Suppressor macrophage treated with lipopolysaccharide for 4 hours (primary cell): ENCODE measurements at places on chromosomes 5 and 9.

- DNase-seq: no peak
Observed at GRCh38 chr5:13212886-13213285, 731.6 kb downstream of the DNAH5 start.

GRCh38 chr9:92735636-92736562 is 28.7 kb downstream of the BICD2 start:
- DNase-seq: no peak

GRCh38 chr9:4667681-4668080 is 1.4 kb upstream of the SPATA6L start:
- no peak for DNase-seq

DNA sequence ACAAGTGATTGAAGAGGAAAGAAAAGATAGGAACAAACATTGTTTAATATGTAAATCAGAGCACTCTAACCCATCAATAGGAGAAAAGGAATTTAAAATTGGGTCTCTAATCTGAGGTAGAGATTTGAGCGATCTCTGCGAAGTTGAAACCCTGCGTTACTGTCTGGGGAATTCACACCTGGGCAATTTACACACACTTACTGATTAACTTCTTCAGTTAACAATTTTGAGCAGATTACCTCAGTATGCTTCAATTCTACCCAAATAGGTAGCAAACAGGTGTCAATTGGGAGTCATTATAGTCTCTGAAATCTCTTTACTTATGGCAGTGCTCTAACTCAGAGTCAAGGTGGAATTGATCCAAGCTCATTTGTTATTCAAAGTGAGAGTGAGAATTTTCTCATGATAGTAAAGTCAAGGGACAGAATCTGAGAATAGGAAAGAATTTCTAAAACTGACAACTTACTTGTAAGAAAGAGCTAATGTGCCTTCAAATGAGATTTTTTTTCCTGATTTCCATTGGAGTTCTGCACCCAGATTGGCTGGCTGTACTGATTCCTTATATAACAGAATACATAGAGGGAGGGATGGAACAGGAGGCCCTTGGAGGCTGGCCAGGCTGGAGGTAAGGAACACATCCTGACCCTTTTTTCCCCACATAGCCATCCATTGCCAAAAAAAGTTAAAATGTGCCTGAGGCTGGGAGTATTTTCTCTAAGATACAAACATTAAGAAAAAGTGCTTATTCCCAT is 27.1 kb upstream of the IFNA14 start:
- DNase-seq: no peak

DNA sequence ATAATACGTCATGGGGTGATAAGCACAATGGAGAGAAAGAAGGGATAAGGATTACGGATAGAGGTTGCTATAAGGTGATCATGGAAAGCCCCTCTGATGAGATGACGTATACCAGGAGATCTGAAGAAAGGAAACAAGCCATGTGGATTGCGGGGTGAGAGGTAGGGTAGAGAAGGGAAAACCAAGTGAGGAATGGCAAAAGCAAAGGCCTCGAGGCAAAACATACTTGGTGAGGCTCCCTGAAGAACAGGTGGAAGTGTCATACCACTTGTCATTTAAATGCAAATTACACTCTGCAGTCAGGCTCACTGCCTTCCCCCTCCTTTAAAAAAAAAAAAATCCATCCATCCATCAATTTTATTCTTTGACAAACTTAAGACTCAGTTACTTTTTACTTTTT is 420.8 kb downstream of the RAB3C start:
- DNase-seq: no peak

- no peak for DNase-seq
Observed at GRCh38 chr9:124781967-124782660, 5.2 kb downstream of the OLFML2A start.

- peak; percentile 24 for DNase-seq
Observed at GRCh38 chr9:112032009-112032408, 135.4 kb downstream of the UGCG start.

GRCh38 chr5:101390151-101390908 is 487.2 kb upstream of the ST8SIA4 start:
- peak; percentile 45 for DNase-seq

- no peak for DNase-seq
Observed at GRCh38 chr5:39815711-39816110, 390.9 kb upstream of the DAB2 start.

DNA sequence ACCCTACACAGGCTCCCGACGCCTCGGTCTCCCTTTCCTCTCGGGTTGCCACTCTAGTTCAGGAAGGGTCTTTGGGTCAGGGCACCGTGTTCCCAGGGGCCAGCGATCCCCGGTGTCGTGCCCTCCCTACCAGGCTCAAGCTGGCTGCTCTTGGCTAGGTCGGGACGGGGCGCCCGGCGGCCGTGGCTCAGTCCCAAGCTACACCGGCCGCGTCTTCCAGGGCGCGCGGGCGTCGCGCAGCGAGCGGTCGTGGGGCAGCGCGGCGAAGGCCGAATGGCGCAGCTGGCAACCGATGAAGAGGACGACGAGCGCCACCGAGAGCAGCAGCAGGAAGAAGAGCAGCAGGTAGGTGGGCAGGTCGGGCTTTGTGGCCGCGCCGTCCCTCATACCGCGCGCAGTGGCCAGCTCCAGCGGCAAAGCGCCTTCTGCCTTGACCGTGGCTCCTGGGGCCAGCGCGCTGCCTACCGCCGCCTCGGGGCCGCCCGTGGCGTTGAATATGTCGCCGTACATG is 892 bp downstream of the SMIM32 start:
- DNase-seq: no peak

DNA sequence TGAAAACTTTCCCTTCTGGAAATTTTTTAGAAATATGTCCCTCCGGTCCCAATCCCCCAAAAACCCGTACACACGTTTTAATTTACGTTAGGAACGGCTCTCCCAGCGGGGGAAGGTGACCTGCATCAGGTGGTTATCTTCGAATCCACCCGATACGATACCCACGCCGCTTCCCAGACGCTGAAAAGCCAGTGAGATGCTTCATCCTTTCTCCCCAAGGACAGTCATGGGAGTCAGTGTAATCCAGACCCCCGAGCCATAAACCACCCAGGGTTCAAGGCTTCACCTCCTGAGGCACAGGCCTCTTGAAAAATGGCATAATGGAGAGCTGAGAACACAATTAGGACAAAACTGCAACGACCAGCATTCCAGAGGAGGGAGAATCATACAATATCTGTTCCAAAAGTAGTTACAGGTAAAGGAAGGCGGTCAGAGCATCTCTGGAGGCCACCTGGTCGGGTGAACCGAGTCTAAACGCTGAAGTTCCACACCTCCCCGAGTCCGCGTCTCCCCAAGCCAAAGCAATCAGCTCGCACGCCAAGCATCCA is 857 bp downstream of the FAM169A start:
- no peak for DNase-seq

- DNase-seq: no peak
Observed at GRCh38 chr5:169946743-169947295, 33.5 kb downstream of the INSYN2B start.

DNA sequence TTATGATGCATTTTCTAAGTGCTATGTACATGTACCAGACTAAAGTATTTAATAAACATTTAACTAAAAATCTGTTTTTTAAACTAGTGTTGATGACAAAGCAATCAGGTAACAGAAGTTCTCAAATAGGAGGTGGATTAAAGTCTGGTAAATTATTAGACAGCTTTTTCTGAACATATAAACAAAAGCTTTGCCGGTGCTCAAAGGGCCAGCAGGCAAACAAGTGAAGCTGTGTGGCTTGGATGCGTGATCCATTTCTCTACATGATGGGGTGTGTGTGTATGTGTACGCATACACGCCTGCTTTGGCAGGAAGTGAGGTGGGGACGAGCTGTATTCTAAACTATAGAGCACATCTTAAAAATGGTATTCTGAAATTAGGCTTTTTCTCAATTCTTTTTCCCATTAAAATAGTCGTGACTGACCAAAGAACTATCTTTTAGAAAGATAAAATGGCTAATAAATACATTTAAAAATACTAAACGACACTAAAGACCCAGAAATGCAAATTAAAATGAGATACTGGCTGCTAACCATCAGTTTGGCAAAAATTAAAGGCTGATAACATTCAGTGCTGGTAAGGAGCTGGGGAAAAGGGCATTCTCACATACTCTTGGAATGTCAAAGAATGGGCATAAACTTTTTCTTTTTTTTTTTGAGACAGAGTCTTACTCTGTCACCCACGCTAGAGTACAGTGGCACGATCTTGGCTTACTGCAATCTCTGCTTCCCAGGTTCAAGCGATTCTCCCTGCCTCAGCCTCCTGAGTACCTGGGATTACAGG is 174.0 kb downstream of the MAPKAP1 start:
- DNase-seq: no peak

GRCh38 chr5:170221327-170221741 is 11.5 kb upstream of the C5orf58 start:
- DNase-seq: no peak

- DNase-seq: no peak
Observed at GRCh38 chr5:125044491-125045282, 298.2 kb upstream of the ZNF608 start.

DNA sequence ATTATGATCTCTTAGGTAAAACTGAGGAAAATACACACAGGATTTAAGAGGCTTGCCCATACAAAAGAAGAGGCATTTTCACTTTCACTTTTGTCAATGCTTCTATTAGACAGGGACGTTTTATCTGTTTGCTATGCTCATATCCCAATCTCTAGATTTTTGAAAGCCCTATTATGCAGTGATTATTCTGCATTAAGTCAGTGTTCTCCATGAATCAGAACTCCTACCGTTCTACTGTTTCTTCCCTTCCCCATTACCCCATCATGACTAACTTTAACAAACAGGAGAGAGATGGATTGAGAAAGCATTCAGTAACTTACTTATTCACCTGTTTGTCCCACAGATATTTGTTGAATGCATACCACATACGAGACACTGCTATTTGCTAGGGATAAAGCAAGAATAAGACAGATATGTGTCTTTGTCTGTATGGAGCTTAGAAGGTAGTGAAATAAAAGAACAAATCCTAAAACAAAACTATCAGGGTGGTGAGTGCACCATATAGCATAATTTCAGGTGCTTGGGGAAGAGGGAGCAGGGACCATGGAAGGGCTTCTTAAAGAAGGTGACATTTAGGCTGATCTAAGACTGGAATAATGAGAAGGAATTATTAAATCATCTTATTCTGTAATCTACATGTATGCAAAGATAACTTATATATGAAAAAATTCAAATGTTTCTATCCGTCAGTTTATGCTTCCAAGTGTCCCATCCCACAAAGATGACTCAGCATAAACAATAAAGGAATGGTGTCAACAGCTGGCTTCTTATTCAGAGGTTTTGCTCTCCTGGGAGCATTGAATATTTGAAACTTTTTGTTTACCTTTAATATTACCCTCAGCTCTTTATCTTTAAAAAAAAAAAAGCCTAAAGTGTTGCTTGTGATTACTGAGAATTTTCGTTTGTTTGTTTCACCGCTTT is 328.1 kb downstream of the HINT1 start:
- DNase-seq: peak; percentile 29
